ENCODE measurements at places on chromosomes 5 and 9.

- no peak for DNase-seq
Observed at GRCh38 chr9:98973576-98973975, 29.9 kb downstream of the COL15A1 start.

GRCh38 chr9:124214596-124215367 lies 43.0 kb upstream of the NEK6 start:
- DNase-seq: no peak

GRCh38 chr5:170625221-170626165 lies 121.7 kb downstream of the KCNIP1 start:
- no peak for DNase-seq

GRCh38 chr9:38082446-38083287 lies 13.6 kb upstream of the SHB start:
- DNase-seq: no peak

GRCh38 chr9:78319197-78320029 lies 22.5 kb downstream of the PSAT1 start:
- DNase-seq: no peak

- DNase-seq: peak; percentile 7
Observed at GRCh38 chr5:52863715-52864290, 76.1 kb downstream of the ITGA1 start.

DNA sequence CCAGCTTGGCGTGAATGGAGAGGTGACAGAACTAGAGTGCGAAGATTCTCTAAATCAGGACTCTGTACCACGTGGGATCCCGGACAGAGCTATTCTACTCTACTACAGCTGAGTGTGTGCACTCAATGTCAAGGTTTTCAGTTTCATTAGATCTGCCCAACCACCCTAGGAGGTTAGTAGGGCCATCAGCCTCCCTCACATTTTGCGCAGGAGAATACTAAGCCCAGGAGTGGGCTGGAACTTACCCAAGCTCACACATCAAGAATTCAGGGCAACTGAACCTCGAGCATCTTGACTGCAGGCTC lies 68.3 kb upstream of the TBC1D2 start:
- no peak for DNase-seq

DNA sequence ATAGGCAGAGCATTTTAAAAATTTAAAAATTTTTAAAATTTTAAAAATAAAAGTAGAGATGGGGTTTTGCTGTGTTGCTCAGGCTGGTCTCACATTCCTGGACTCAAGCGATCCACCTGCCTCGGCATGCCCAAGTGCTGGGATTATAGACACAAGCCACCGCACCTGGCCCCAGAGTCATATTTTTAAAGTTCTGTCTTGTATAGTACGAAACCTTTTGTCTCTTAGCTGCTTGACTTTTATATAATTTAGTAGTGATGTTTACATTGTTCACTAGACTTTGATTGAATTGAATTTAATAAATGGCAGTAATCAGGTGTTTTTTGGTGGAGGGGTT lies 31.0 kb downstream of the LRRTM2 start:
- DNase-seq: no peak

GRCh38 chr5:130893006-130893405 lies 272.1 kb downstream of the HINT1 start:
- no peak for DNase-seq

GRCh38 chr5:83418356-83419321 lies 52.9 kb upstream of the VCAN start:
- no peak for DNase-seq
